ENCODE measurements at places on chromosomes 6 and 20. TPM values are rescaled to one million over a fixed set of nuclear protein-coding genes. Genes with fewer than 3 reads are reported as not detected.

- no peak for DNase-seq
These were observed 7.1 kb downstream of the CCND3 start for GRCh38 chr6:41934278-41935192.

BPIFA1 gene
- total RNA-seq, result not detected

- DNase-seq, result no peak
These were observed 663.6 kb downstream of the PHF3 start for GRCh38 chr6:64299176-64299575.

- no peak for DNase-seq
These were observed 203.5 kb downstream of the KCNQ5 start for GRCh38 chr6:72825315-72825911.

GRCh38 chr6:36301085-36301658 is 31.3 kb downstream of the PNPLA1 start:
- DNase-seq, result no peak

- no peak for DNase-seq
These were observed 4.9 kb downstream of the MAPK13 start for GRCh38 chr6:36135053-36135731.

- no peak for DNase-seq
These were observed 44.3 kb downstream of the KHDC1L start for GRCh38 chr6:73180763-73181619.

HTR1B gene
- total RNA-seq, result 6.6 TPM

All from aorta (tissue), 5 donors.